ENCODE measurements at places on chromosomes 6 and 20.

- peak; percentile 26 for DNase-seq
Measured at GRCh38 chr6:129498950-129499842, 210.8 kb downstream of the ARHGAP18 start.

DNA sequence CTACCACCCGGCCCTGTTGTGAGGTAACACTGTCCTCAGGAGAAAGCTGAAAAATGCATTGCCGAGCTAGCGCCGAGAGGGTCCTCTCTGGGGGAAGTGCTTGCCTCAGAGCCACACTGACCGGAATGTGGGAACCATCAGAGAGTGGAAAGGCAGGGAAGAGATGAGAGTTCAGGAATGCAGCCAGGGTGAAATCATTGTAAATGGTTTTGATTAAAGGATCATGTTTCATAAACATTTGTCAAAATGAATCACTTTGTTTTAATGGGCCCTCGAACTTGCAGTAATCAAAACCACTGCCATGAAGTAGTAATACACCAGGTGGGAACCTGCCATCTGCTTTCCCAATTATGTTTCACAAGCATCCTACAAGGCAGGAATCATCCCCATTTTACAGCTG lies 16.9 kb upstream of the IL17F start:
- DNase-seq = no peak

GRCh38 chr6:40894962-40895799 lies 143.8 kb downstream of the UNC5CL start:
- DNase-seq = no peak

DNA sequence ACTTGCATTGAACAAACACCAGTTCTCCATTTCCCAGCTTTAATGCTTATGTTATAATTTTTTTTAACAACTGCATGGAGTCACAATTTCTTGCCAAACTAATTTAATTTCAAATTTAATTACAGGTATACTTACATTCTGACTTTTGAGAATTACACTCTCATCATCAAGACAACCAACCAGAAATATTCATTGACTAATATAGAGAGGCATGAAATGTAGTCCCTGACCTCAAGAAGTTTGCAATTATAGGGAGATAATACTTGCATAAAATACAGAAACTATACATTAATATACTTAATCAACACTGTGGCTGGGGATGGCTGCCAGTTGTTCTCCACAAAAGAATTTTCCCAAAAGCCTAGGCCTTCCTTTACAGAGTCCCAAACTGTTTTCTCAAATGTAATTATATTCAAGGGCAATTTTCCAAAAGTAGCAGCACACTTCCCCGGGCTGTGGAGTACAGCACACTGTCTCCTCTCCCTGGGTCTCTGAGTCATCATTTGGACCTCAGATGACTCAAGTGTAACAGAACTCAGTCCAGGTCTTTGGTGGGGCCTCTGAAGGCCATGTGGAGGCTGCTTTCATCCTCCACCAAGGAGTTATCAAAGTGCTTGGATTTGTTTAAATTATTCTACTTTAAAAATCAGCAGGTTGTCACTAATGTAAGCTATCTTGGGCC lies 114.1 kb downstream of the KIF16B start:
- DNase-seq = no peak

- peak; percentile 78 for DNase-seq
Measured at GRCh38 chr20:57048027-57048869, 218.2 kb downstream of the BMP7 start.

GRCh38 chr6:107271208-107271790 lies 156.0 kb upstream of the BEND3 start:
- no peak for DNase-seq

- DNase-seq = no peak
Measured at GRCh38 chr20:48066246-48066645, 281.0 kb upstream of the SULF2 start.

DNA sequence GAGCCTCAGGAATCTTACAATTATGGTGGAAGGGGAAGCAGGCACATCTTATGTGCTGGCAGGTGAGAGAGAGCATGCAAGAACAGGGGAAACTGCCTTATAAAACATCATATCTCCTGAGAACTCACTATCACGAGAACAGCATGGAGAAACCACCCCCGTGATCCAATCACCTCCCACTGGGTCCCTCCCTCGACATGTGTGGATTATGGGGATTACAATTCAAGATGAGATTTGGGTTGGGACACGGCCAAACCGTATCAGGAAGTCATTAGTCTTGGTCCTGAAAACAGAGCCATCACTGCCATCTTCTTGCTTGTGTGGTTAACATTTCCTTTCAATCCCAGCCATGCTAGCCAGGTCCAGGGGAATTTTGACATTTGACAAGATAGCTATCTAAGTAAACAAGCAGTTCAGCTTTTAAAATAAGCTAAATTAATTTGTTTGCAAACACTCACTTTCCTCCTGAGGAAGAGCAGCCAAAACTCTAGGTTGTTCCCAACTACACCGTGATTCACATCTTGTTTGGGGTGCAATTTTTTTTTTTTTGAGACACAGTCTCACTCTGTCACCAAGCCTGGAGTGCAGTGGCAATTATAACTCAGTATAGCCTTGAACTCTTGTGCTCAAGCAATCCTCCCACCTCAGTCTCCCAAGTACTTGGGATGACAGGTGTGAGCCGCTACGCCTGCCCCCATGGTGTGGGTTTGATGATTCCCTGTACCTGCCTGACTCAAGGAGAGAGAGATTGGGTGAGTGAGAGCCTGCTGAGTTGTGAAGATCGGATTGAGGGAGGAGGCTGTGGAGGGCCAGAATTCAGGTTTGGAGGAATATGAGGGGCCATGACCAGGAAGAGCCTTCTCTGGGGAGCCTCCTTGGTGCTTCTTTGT lies 13.0 kb upstream of the PPP1R14C start:
- no peak for DNase-seq

DNA sequence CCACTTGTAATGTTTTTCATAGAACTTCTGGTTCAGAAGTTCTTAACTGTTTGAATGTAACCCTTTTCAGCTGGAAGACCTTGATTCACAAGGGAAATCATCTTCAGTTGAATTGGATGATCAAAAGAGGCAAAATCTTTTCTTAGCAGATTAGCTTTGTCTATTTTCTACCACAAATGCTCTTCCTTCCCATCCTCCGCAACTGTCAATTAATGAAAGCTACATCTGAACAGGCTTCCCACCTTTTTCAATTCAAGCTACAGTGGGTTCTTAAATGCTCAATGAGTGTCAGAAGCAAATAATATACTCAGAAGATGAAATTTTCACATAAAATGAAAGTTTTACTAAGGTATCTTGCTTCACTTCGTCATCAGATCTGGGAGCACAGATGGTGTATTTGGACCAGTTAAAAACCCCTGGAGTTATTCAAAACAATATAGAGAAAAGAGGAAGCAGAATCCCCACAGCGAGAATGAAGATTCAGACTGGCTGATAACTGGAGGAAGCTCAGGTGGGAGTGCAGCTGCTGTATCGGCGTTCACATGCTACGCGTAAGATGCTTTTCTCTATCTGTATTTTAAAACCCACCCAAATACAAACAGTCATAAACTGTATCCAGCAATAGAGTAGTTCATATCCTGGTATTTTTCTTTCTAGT lies 19.4 kb downstream of the QRSL1 start:
- DNase-seq = peak; percentile 23

GRCh38 chr20:37158248-37158647 lies 20.9 kb upstream of the RPN2 start:
- DNase-seq = no peak

GRCh38 chr20:49380337-49380780 lies 102.1 kb downstream of the KCNB1 start:
- no peak for DNase-seq

GRCh38 chr6:148413321-148414091 lies 70.9 kb downstream of the SASH1 start:
- no peak for DNase-seq

GRCh38 chr6:68724060-68724459 lies 89.0 kb downstream of the ADGRB3 start:
- DNase-seq = no peak

DNA sequence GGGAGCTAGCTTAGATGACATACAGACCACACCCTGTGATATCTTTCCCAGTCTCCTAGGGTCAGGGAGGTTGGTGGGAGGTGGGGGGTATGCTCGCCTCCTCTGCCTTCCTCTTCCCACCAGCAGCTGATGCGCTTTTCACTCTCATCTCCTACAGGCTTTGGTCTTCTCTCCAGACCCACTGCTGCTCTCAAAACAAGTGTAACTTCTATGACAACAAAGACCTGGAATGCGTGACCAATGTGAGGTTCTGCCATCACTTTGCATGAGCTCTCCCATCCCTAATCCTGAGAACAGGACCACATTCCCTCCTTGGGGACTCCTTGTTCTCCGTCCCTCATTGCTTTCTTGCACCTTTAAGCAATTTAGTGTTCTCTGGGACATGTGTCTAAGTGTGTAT lies 2.7 kb downstream of the CTSA start:
- no peak for DNase-seq

- peak; percentile 7 for DNase-seq
Measured at GRCh38 chr6:135722679-135723078, 128.8 kb upstream of the PDE7B start.

GRCh38 chr6:12873691-12874090 lies 157.1 kb downstream of the PHACTR1 start:
- no peak for DNase-seq

- DNase-seq = no peak
Measured at GRCh38 chr6:36067374-36068011, 39.9 kb downstream of the MAPK14 start.
